ENCODE measurements at places on chromosomes 7 and 10.

- no peak for DNase-seq
Measured at GRCh38 chr7:134787720-134788119, 8.3 kb downstream of the CALD1 start.

- DNase-seq: no peak
Measured at GRCh38 chr7:151129117-151129959, 38.2 kb downstream of the GBX1 start.

DNA sequence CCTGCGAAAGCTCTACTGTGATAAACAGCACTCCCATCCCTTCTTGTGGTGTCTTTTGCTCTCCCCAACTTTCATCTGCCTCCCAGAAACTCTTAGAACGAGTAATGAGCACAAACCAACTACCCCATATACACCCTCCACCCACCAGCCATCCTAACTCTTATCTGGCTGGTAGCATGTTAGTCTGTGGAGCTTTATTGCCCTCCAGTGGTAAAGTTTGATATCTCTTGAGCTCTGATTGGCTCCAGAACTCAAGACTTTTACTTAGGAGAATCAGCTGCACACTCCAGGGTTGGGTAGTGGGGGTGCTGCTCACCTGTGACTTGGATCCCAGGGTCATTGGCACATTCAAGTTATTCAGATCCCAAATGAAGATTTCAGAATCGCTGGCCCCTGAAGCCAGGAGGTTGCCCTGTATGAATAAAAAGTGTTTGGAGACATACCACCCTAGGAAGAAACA lies 10.9 kb downstream of the SEC31B start:
- DNase-seq: peak; percentile 35

GRCh38 chr7:27147199-27148030 lies at the start of gene HOXA6:
TSS of gene HOXA6 (minus strand) at chr7:27147774. CDS start at chr7:27147749, 25 bp downstream.
- DNase-seq: no peak

DNA sequence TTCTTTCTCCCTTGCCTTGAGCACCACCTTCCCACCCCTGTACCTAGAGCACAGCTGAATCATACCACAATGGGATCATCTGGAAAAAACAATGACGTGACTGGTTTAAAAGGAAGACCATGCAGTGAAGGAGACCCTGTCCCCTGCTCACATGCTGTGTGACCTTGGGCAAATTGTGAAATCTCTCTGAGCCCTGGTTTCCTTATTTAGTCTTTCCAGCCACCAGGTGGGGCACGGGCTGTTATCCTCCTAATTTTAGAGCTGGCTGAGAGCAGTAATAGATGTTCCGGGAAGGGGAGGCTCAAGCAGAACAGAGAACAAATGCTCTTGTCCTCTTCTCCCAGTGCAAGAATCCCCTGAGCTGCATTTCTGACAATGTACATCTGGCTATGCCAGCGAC lies 198.3 kb downstream of the RPS24 start:
- no peak for DNase-seq

DNA sequence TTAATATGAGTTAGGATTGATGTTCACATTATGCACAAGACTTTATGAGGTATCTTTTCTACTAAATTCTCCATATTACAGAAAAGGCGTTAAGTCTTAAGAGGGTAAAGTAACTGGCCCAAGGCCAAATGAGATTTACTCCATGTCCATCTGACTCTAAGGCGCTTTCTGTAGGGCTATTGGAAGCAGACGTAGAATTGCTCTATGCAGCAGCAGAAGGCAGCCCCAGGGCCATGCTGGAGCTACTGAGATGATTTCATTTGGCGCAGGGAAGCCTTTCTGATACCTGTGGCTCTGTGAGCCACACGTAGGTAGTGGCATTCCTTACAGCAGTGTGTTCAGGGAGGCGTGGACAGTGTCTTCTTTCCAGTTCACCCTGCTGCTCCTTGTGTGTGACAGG lies 133.1 kb downstream of the SH2D4B start:
- no peak for DNase-seq

GRCh38 chr10:103548581-103549348 lies 55.3 kb downstream of the NEURL1 start:
- DNase-seq: no peak

DNA sequence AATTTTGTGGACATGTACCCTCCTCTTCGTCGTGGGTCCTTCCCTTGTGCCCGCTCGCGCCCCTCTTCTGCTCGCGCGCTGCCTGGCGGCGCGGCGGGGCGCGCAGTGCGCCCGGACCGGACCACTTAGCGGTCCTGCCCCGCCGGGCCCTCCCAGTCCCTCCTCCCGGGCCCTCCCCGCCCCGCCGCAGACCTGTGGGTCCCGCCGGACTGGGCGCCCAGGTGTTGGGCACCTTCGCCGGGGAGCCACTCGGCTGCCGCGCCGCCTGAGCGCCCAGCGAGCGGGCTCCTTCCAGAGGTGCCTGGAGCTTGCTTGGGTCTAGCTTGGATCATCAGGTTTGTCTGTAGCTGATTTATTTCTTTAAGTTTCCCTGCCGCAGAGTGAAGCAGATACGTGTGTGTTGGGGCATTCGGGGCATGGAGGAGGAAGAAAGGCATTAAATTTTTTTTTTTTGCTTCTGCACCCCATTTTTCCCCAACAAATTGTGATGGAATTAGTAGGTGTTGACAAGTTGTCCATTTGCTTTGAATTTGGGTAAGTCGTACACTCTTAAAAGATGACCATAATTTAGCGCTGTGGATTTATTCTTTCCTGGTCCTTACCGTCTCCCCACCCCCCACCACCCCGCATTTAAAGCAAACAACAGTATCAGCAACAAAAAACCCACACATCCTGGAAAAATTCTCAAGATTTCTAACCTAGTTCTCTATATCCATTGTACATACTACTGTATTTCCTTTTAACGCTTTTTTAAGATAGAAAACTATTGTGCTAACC lies 905 bp downstream of the C1GALT1 start:
- peak; percentile 47 for DNase-seq

- no peak for DNase-seq
Measured at GRCh38 chr10:77301305-77301730, 336.3 kb downstream of the KCNMA1 start.

DNA sequence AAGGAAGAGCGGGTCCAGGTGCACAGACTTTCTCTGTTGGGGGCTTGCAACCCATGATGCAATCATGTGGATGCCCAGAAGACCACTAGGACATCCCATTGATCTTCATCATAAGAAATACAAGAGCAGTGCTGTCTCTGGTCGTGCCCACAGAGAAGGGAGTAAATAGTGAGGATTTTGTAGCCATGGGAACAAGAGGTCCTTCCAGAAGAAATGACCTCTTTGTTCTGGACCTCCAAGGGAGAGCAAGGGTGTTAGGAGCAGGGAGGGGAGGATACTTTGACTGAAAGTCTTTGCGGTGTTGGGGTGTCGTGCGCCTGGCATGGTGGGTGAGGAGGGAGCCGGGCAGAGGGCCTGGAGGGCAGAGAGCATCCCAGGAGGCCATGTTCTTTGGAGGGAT lies 55.0 kb upstream of the EN2 start:
- no peak for DNase-seq

- no peak for DNase-seq
Measured at GRCh38 chr7:92108821-92109220, 25.5 kb downstream of the CYP51A1 start.
